NCI-H2081 (cell line): ENCODE measurements at places on chromosomes 1 and 21.
A peak's percentile ranks its signal among the peaks of the same experiment; 100 is the strongest.

DNA sequence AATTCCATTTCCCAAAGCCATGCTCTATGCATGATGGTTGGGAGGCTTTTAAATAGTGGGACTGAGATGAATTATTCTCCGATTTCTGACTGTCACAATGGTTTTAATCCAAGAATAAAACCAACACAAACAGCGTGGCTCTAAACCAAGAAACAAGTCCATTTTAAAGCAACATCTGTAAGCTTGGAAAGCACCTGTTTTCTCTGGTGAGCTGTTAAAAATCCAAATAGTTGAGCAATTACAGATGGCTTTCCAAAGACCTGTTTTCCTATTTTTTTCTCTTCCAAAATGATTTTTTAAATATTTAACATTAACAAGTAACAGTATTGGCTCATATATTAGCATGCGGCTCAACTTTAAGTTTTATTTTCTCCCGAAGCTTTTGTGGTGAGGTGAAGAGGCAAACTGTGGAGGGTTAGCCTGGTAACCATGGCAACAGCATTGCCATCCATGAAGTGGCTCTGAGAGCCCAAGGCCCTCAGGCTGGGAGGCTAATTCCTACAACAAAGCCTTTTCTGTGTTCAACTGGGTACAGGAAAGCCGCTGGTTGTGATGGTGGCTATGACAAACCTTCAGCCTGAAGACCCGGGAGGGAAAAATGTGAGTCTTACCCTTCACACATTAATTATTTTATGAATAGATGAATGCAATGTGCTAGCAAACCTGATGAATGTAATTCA lies 56.7 kb upstream of the B3GALT5 start:
- DNase-seq, result no peak

DNA sequence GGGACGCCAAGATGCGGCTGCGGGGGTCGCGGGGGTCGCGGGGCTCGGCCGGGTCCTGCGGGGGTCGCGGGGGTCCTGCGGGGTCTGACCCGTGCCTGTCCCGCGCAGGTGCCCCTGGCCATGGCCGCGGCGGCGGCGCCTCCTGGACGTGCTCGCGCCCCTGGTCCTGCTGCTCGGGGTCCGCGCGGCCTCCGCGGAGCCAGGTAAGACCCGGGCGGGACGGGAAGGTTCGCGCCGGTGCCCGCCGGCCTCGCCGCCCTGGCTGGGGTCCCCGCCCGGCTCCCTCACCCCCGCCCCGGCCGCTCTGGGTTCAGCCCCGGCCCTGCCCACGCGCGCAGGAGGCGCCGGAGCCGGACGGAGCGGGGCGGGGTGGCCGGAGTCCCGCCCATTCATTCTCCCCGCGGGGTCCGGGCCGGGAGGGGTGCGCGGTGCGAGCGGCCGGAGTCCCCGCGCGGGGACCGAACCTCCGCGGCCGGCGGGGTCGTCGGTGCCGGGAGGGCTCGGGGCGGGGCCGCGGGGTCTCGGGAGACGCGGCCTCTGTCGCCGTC lies 380 bp downstream of the COL18A1 start:
- no peak for DNase-seq

- no peak for DNase-seq
Observed at GRCh38 chr1:28855469-28855951, 43.5 kb downstream of the OPRD1 start.

DNA sequence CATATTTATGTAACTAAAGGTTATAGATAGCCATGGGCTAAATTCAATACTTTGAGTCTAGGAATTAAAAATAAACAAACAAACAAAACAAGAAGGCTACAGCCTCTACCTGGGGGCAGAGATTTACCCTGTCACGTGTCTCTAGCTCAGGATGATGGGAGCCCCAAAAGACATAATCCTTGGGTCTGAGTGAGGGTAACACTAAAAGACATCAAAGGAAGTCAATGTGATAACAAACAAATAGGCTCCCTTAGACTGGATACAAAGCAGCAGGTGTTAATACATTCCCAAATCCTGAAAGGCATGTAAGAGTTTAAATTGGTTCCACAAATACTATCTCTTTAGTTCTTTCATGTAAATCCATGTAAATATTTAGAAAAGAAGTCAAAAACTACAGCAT lies 10.7 kb downstream of the MYSM1 start:
- DNase-seq, result peak; percentile 5

DNA sequence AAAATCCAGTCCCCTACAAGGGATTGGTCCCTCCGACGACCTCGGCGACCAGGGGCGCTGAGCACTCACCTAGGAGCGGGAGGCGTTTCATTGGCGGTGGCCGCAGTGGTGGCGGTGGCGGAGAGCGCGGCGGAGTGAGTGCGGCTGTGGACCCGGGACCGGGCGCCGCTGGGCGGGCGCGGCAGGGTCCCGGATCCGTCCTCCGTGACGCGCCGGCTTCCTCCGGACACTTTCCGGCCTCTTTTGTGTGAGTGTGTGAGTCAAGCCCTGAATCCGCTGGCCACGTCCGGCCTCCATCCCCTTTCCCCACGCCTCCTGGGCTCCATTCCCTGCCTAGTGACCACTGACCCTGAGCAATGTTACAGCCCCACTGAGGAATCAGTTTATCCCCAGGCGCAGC lies at the start of gene ADGRL4:
ADGRL4 (minus strand) TSS at position 167 of the 400 bp plus-strand sequence; CDS start at position 91, 76 bp downstream.
- no peak for DNase-seq

- no peak for DNase-seq
Observed at GRCh38 chr21:25396135-25396711, 211.1 kb downstream of the MRPL39 start.

DNA sequence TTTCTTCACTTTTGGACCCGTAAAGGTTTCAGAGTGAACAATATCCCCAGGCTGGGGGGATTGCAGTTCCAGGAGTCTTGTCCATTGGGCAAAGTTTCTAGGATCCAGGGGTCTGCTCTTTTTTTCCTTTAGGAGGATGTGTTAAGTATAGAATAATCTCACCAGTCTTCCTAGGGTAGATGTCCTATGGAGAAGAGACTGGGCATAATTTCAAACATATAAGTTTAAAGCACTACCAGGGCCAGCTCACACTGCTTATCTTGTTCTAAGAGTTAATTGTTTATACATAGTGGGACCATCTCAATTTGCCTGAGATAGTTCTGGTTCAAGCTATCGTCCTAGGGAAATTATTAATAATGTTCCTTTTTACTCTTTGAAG lies 1.2 kb downstream of the CHI3L2 start:
- DNase-seq, result no peak

- DNase-seq, result no peak
Observed at GRCh38 chr1:155650231-155650757, 38.3 kb downstream of the YY1AP1 start.

GRCh38 chr1:169565335-169566271 lies 20.7 kb downstream of the F5 start:
- DNase-seq, result no peak

- DNase-seq, result no peak
Observed at GRCh38 chr21:39153373-39153772, 29.9 kb downstream of the PSMG1 start.

GRCh38 chr1:65276197-65276939 lies 33.0 kb upstream of the DNAJC6 start:
- DNase-seq, result no peak

GRCh38 chr1:22352896-22353295 lies 98.8 kb upstream of the ZBTB40 start:
- no peak for DNase-seq

- DNase-seq, result no peak
Observed at GRCh38 chr1:100575406-100575805, 37.5 kb downstream of the GPR88 start.

GRCh38 chr21:34887105-34887442 lies 162.0 kb downstream of the RUNX1 start:
- DNase-seq, result no peak

GRCh38 chr1:77031106-77031662 lies 163.9 kb downstream of the ST6GALNAC5 start:
- DNase-seq, result peak; percentile 95

DNA sequence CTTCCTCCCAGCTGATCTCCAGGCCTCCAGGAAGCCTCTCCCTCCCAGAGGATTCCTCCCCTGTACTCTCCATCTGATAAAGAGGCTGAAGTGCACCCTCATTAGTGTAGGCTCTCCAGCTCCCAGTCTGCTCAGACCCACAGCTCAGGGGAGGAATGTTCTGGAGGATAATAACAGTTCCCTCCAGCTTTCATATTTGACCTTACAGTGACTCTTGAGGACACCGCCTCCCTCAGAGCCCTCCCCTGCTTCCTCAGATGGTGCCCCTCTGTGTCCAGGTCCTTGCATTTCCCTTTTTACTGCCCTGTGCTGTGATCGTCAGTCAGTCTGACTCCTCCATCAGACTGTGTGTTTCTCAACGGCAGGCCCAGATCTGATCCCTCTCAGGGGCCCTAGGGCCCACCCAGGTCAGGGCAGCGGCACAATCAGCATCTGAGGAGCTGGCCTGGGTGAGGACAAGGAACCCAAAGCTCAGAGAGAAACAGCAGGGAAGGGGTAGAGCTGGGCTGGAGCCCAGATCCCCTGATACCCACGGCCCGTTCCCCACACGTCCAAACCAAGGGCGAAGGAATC lies 1.1 kb upstream of the SHISAL2A start:
- DNase-seq, result no peak

GRCh38 chr1:183800449-183800848 lies 4.5 kb upstream of the RGL1 start:
- DNase-seq, result no peak

DNA sequence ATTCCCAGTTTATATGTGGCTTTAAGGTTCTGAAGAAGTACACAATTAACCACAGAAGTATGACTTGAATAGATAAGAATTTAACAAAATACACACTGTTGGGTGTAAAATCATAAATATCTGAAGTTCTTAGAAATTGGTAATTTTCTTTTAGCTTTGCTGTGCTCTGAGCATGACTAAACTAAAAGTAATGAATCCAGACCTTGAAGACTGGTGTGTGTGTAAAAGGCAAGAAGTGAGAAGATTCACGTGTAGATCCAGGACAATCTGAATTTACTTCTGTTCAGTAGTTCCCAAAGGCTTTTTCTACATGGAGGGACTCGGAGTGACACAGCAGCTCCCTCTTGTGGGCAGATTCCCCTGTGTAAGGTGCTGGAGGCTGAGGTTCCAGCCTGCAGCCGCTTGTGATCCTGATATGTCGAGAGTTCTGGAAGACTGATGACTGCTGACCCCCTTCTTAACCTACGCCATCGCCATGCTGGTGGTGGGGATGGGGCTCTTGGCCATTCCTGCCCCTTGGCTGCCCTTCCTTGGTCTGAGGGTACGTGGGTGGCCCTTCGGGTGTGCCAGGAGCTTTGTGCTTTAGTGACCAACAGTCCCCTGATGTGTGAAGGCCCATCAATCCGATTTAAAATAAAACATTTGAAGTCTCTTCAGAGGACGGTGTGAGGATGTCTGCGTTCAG lies 62.7 kb downstream of the ADARB1 start:
- DNase-seq, result peak; percentile 64
